ENCODE measurements at places on chromosomes 12 and 14. TPM values are rescaled to one million over a fixed set of nuclear protein-coding genes. Genes with fewer than 3 reads are reported as not detected.

GRCh38 chr12:32301216-32301615, 98.1 kb upstream of the FGD4 start:
- no peak for DNase-seq

DNA sequence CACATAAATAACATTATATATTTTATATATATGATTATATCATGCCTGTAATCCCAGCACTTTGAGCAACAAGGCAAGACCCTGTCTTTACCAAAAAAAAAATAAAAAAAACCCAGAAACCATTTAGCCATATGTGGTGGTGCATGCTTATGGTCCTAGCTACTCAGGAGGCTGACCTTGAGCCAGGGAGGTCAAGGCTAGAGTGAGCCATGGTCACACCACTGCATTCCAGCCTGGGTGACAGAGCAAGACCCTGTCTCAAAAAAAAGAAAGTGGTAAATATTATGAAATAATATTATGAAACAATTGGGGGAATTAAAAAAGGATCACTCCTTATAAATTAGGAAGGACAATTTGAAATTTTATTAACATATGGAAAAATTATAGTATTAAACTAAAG, 16.0 kb downstream of the RAD51B start:
- DNase-seq, result no peak

KRT77 gene
- total RNA-seq, result not detected

DNA sequence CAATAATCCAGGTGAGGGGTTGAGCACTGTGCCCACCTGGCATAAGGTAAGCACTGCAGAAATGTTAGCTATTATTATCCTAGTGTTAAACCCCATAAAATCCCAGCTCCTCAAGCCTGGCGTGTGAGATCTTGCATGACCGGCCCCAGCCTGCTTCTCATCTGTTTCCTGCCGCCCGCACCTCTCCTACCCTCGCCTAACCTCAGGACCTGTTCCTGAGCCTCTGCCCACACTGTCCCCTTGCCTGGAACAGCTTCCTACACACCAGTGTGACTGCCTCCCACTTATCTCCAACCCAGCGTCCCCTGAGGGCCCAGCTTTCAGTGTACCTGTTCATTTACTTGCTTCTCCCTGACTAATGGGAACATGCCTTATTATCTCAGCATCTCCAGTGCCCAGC, 24.7 kb downstream of the ISCA2 start:
- no peak for DNase-seq

DNA sequence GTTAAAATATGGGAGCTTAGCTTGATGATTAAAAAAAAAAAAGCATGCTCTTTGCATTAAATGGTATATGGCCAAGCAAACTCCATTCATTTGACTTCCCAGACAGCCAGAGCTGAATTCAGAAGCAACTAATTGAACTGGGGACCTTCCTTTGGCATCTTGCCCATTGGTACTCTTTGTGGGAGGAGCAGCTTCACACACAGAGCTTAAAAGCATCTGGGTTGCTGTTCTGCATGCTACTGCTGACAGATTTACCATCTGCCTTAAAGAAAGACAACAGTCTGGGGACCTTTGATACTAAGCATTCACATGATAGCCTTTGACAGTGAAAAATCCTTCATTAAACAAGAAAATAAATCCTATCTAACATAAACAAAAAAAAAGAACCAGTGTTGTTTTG, 977.9 kb downstream of the TMTC2 start:
- DNase-seq, result no peak

DNA sequence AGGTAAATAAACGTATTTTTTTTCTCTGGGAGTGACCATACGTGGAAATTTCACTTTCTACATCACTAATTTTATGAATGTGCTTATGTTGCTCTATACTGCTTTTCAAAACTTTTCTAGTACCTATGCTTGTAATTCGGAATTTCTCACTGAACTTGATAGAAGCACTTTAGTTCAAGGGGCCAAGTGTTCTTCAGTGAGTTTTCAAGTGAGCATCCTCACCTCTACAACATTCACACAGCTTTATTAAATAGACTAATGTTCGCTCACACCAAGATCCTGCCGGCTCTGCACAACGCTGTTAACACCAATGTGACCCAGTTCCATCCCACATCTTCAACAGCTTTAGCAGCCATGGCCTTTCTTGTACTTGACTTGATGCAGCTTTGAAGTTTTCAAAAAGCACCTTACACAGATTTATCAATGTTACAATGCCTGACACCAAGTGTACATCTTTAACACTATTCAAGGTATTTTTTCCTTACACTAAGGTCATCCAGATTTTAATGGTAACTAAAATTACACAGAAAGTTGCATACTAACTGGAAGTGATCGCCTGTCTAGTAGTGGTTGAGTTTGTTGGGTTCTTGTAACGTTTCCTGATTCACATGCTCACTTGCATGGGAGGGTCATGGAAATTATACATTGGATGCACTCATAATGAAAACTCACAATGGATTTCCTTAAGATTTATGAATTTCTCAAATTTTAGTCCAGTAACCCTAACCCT, 4.5 kb downstream of the UBC start:
- DNase-seq, result no peak

DNA sequence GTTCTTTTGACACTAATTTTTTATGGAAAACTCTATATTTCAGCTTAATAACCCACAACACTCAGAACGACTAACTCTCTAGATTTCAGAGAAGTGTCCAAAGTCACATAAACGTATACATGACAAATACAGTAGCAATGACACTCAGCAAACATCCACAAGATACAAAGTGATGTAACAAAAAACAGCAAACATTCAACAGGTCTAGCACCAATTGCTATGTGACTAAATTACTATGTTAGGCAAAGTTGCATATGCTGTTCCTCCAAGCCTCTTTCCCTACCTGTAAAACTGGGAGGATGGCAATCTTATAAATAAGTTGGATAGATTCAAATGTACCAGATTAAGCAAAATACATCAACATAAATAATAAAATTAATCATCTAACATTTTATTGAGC, 1.7 kb downstream of the RECQL start:
- DNase-seq, result no peak

AHNAK2 gene
- total RNA-seq, result not detected

DNA sequence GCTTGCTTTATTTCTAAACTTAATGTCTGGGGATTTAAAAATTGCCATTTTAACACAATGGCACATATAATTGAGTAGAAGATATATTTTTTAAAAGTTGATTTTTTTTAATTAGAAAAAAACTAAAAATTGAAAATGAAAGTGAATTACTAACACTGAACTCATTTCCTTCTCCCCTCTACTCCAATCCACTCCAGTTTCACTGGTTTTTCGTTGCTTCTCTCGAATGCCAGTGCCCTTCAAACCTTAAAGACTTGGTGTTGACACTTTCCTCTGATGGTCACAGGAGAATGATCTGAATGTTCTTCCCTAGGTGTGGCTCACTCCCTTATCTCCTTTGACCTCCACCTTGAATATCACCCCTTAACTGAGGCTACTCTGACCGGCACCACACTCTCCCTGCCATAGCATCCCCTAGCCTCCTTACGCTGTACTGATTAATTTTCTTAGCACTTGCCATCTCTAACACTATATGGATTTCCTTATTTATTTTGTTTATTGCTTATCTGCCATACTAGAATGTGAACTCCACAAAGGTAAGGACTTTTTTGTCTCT, 107.1 kb downstream of the LIN7A start:
- no peak for DNase-seq

GLS2 gene
- total RNA-seq, result 1.1 TPM

- no peak for DNase-seq
Measured at GRCh38 chr12:45257185-45257930, 41.5 kb downstream of the ANO6 start.

- no peak for DNase-seq
Measured at GRCh38 chr14:22194664-22195063, 394.4 kb downstream of the DAD1 start.

KRT82 gene
- total RNA-seq, result not detected

GRCh38 chr12:53538209-53538689, 31.0 kb upstream of the NPFF start:
- no peak for DNase-seq

DNA sequence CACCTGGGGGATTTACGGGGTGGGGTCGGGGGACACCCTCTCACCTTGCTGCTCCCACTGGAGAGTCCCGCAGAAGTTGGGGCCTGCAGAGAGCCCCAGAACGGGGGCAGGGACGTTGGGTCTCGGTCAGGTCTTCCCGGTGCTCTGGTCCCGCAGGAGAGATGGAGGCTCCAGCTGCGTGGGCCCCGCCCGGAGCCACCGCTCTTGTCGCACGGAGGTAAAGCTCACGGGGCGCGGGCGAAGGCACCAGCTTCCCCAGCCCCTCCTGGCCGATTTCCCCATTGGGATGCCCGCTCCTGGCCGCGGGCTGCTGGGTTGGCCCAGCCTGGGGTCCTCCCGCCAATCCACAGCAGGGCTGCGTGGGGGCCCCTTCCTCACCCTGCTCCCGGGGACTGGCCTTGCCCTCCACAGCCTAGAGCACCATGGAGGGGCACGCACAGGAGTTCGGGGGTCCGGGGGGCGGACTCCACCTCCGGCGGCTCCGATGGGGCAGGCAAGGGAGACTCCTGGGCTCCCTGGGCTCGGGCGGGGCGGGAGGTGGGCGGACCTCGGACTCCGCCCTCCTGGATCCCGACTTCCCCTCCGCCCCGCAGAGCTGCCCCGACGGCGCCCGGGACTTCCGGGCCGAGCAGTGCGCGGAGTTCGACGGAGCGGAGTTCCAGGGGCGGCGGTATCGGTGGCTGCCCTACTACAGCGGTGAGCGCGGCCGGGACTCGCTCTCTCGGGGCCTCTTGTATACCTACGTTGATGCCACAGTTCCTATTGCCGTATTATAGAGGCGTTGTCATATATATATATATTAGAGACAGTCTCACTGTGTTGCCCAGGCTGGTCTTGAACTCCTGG, 8.4 kb downstream of the PAPLN start:
- DNase-seq, result peak; percentile 42

SART3 gene
- total RNA-seq, result 72.6 TPM

KRT86 gene
- not detected for total RNA-seq

DNA sequence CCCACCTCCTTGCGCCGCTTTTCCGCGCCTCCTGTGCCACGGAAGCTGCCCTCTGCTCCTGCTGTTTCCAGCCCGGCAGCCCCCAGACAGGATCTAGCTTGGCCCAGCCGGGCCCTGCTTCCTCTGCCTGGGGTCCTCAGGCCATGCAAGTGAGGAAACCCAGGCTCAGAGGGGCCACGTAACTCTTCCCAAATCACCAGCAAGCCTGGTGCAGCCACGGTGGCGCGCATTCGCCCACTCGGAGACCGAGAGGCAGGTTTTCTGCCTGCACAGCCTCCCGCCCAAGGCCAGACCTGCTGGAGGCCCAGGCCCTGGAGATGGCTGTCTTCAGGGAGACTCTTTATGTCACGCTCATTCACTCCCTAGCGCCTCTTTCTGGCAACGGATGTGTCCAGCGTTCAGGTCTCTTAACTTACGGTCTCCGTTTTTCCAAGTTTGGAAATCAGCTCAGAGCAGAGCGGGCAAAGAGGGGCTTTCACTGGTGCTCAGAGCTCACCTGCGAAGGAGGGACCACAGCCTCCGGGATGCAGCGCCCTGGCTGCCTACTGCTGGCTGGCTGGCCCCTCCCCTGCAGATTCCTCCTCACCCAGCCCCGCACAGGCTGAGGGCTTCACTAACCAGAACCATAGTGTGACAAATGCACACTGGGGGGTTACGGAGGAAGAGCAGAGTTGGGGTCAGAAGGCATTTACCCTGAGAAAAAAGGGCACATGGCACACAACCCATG, 20.6 kb upstream of the CEP170B start:
- no peak for DNase-seq

- DNase-seq, result no peak
Measured at GRCh38 chr12:55931317-55931779, 386 bp downstream of the DGKA start.

- peak; percentile 77 for DNase-seq
Measured at GRCh38 chr14:24036169-24036962, 15.4 kb upstream of the CARMIL3 start.

GRCh38 chr14:57634335-57634734, 140.7 kb upstream of the CCDC198 start:
- no peak for DNase-seq

NINJ2 gene
- total RNA-seq, result 7.4 TPM
